ENCODE measurements at places on chromosomes 7 and 10. TPM values are rescaled to one million over a fixed set of nuclear protein-coding genes. Genes with fewer than 3 reads are reported as not detected.

MYPN gene
- total RNA-seq: 69.2 TPM

STK31 gene
- 0.40 TPM for total RNA-seq

STRIP2 gene
- 5.2 TPM for total RNA-seq

OGDHL gene
- 0.31 TPM for total RNA-seq

DPP6 gene
- total RNA-seq: 4.1 TPM

PILRB gene
- total RNA-seq: 13.9 TPM

OR2A1 gene
- 0.13 TPM for total RNA-seq

C10orf53 gene
- total RNA-seq: not detected

DMBT1 gene
- total RNA-seq: under 0.01 TPM

TRIM24 gene
- total RNA-seq: 13.7 TPM

SVIL gene
- 129 TPM for total RNA-seq

SPDYE16 gene
- total RNA-seq: 0.22 TPM

COL13A1 gene
- 12.5 TPM for total RNA-seq

RNF133 gene
- total RNA-seq: 0.22 TPM

ABCB1 gene
- 0.53 TPM for total RNA-seq

C10orf71 gene
- total RNA-seq: 10.8 TPM

ERVW-1 gene
- 0.40 TPM for total RNA-seq

CYCS gene
- total RNA-seq: 89.7 TPM

DOCK4 gene
- 14.0 TPM for total RNA-seq

GFRA1 gene
- total RNA-seq: 41.5 TPM

C10orf62 gene
- not detected for total RNA-seq

GARS1 gene
- 45.8 TPM for total RNA-seq

MKX gene
- total RNA-seq: 14.7 TPM

PNLIPRP2 gene
- total RNA-seq: 0.49 TPM

TMEM178B gene
- 0.62 TPM for total RNA-seq
